GOT3 (cell line): ENCODE measurements at places on chromosomes 12 and 14.

DNA sequence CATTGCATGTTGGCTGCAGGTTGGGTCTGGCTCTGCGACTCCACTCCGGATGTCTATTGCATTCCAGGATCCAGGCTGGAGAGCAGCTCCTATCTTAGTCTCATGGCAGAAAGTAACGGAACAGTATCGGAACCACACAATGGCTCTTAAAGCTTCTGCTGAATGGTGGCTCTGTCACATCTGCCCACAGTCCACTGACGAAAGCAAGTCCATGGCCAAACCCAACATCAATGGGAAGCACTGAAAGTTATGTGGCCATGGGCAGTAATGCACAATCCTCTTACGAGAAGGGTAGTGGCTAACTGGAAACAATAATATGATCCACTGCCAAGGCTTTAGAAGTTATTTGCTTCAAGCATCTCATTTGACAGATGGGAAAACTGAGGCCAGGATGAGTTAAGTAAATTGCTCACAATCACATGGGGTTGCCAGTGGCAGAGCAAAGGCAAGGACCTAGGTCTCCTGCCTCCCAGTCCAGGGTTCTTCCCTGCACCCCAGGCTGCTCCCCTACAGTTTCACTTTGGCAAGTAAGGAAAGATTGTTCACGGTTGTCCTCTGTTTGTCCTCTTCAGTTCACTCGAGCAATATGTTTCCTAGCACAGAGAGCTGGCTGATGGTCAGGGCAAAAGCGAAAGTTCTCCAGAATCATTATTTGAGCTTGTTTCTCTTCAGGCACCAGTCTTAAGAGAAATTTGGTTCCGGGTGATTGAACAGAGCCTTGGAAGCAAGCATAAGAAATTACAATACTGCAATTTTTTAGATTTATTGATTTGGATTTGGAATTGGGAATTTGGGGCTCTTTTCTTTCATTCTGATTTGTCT lies 54.2 kb downstream of the CKAP4 start:
- DNase-seq: no peak

DNA sequence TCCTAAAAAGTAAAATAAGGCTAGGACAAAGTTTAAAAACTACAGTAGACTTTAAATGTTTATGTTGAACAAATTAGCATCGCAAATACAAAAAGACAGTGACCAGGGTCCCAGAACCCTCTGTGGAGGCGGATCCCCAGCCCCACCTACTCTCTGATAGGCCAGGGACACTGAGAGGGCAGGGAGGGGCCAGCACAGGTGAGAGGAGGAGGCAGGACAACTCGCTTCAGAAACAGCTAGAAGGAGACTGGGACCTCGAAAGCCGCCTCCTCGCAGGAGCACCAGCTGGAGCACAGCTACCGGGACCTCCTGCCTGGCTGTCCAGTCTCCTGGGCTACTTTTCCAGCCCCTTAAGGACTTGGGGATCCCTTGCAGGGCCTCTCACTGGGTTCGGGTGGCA lies 992 bp downstream of the DNAH10 start:
- no peak for DNase-seq

- DNase-seq: no peak
Measured at GRCh38 chr12:95136598-95136997, 63.2 kb upstream of the NR2C1 start.

DNA sequence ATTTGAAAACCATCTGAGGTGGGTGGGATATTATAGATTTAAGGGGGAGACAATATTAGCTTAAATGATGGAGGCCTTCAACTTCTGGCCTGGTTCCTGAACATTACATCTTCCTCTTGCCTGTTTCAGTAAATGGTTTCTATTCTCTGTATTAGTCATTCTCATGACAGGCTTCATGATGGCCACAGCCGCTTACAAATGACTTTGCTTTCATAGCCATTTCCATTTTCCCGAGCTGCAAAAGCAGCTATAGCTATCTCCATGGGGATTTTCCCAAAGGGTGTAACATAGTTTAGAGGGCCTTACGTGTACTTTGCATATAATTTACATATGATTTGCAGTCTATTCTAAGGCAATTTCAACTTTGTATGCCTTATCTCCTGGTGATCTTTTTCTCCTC lies 121.8 kb downstream of the NRXN3 start:
- DNase-seq: no peak

DNA sequence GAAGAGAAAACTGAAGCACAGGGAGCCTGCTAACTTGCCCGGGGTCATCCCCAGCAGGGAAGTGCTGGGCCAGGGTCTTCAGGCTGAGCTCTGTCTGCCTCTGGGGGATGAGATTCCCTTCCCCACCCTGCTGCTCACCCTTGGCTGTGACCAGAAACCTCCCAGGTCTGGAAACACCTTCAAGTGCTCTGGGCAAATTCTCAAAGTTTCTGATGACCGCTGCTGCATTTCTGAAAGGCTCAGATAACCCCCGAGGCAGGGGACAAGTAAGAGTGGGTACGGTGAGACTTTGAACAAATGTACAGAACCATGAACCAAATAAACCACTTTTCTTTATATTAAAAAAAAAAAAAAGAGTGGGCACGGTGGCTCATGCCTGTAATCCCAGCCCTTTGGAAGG lies 41.3 kb downstream of the LTBP2 start:
- no peak for DNase-seq

DNA sequence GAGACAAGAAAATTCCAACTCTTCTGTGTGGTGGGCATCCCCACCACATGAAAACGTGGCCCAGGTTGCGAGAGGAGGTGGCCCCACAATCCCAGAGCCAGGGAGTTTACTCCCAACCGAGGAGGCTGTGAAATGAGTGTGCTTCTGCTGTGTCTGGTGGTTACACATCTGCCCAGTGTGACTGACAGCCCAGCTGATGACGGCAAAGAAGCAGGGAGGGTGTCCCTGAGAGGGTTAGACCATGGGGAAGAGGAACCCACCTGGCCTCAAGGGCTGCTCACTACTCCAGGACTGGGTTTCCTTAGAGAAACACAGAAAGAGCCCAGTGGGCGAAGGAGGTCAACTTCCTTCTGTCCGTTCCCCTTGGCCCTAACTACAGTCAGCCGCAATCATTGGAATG lies 24.6 kb downstream of the ZFP36L1 start:
- no peak for DNase-seq

- no peak for DNase-seq
Measured at GRCh38 chr14:23627961-23628360, 8.2 kb upstream of the DHRS2 start.

DNA sequence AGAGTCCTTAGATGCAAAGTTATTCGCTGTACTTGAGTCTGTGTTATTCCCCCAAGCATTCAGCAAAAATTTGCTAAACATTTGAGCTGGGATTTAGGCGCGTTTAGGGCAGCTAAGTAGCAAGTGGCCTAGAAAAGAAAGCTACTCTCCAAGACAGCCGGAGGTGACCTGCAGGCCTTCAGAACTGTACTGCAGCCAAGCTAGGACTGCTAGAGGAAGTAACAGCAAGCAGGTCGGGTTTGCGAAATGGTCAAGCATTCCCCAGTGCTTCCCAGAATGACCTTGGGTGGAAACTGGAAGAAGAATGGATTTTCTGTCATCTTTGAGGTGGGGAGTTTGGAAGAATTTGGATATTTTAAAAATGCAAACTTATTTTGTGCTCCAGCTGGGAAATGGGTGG lies 287.5 kb downstream of the FOXN3 start:
- no peak for DNase-seq

- DNase-seq: no peak
Measured at GRCh38 chr12:112182499-112182898, 57.1 kb downstream of the TRAFD1 start.

GRCh38 chr12:4119157-4119761 lies 154.3 kb upstream of the CCND2 start:
- no peak for DNase-seq

DNA sequence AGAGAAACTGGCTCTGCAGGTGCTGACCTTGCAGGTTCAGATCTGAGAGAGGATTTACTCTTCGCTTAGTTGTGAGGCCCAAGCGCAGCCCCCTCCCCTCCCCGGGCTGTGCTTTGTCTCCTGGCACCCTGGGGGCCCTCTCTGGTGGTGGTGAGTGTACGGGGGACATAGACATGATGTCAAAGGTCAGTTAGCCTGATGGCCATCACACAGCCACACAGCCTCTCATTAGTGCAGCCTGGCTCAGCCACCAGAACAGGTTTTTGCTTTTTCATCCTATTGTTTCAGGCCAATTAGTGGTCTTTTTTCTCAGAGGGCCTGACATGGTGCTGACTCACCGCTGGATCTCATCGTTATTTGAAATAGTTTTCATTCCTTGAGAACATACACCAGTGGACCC lies 437.9 kb downstream of the AACS start:
- DNase-seq: no peak

GRCh38 chr12:89679631-89680030 lies 29.0 kb downstream of the ATP2B1 start:
- DNase-seq: no peak

GRCh38 chr12:76687981-76688380 lies 75.9 kb upstream of the ZDHHC17 start:
- no peak for DNase-seq

DNA sequence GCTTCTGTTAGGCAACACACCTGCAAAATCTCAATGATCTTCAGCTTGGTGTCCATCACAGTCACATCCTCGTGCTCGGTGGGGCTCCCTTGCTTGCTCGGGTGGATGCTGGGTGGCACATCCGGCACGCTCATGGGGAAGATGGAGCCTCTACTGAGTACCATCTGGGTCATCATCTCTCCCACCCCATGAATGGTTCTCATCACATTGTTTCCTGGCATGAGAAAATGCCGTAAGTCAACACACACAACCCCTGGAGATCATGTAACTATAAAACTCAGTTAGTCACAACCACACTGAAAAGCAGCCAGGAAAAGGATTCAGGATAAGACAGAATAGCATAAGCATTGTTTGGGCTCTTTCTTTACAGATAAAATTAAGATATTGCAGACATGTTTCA lies 201.1 kb downstream of the ITPR2 start:
- DNase-seq: no peak

- DNase-seq: no peak
Measured at GRCh38 chr12:87270919-87271318, 758.3 kb downstream of the C12orf50 start.

DNA sequence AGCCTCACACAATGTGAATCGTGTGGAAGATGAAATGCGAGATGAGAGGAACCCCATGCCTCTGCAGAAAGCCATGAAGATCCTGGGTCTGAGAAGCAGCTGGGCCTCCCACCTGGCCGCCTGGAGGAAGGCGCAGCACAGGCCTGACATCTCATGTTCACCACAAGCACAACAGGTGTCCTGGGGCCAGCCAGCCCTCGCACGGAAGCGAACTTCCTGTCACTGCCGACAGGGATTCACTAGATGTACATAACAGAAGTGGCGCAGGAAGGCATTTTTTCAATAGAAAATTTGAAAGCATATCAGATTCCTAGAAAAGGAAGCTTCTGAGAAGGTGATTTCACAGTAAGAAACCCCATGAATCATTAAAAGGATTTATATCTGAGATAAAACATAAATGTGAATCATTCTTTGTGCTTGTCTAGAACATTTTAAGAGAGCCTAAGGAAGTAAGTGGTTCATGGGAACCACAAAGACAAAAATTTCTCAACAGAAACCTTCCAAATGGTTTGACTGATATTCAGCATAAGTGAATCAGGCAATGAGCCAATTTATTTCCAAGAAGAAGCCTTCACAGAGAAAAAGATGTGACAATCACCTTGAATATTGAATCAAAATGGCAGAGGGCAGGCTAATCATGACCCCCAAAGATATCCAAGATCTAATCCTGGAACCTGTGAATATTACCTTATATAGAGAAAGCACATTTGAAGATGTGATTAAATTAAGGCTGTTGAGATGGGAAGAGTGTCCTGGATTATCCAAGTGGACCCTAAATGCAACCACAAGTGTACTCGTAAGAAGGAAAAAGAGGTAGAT lies 311.9 kb downstream of the DUSP6 start:
- DNase-seq: no peak

- DNase-seq: no peak
Measured at GRCh38 chr12:55995366-55995765, 1.7 kb upstream of the SUOX start.

DNA sequence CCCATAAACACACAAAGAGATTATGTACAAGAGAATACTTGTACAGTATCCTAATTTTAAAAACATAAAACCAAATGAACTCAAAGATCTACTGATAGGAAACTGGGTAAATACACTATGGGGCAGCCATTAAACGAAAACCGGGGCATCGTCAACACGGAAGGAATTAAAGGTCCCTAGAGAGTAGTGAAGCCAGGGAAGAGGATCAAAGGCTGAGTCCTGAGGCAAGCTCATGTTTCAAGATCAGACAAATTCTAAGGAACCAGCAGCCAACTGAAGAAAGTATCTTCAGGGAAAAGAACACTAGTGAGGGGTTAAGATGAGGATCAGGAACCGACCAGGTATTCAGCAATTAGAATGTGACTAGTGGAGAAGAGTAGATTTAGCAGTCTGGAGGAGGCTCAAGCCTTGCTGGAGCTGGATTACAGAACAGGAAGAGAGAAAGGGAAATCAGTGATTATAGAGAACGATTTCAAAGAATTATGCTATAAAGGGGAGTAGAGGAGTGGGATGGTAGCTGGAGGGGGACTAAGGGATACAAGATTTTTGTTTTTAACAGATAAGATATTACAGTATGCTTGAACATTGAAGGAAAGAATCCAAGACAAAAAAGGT lies 23.7 kb downstream of the SEL1L start:
- DNase-seq: no peak

DNA sequence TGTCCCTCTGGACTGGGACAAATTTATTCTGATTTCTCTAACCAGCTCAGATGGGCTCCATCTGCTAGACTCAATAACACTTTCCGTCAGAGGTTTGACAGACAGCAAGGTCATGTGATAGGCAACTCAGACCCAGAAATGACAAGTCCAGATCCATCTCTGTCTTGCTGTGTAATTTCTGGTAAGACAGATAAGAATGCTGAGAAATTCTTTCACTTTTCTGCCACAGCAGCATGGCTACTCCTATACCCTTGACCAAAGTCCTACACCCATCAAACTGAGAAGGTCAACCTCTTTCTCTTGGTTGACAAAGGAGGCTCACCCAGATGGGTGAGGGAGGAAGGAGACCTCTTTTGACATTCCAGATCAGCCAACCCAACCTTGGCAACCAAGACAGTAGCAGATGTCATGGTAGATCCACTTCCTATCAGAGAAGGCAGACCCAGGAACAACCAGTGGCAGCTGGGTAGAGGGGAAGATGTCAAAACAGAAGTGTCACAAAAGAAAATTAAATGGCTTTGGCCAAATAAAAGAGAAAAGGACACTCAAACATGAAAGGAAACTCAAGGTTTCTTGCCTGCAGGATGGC lies 36.9 kb upstream of the PRKAB1 start:
- DNase-seq: no peak

GRCh38 chr12:39660101-39660500 lies 40.5 kb upstream of the ABCD2 start:
- no peak for DNase-seq

- DNase-seq: no peak
Measured at GRCh38 chr12:3461391-3461790, 29.6 kb upstream of the PRMT8 start.

- no peak for DNase-seq
Measured at GRCh38 chr14:94132285-94132887, 3.0 kb upstream of the IFI27L2 start.

GRCh38 chr12:119684711-119685369 lies 16.9 kb downstream of the PRKAB1 start:
- DNase-seq: no peak
